ENCODE measurements at places on chromosomes 13 and 19.

DNA sequence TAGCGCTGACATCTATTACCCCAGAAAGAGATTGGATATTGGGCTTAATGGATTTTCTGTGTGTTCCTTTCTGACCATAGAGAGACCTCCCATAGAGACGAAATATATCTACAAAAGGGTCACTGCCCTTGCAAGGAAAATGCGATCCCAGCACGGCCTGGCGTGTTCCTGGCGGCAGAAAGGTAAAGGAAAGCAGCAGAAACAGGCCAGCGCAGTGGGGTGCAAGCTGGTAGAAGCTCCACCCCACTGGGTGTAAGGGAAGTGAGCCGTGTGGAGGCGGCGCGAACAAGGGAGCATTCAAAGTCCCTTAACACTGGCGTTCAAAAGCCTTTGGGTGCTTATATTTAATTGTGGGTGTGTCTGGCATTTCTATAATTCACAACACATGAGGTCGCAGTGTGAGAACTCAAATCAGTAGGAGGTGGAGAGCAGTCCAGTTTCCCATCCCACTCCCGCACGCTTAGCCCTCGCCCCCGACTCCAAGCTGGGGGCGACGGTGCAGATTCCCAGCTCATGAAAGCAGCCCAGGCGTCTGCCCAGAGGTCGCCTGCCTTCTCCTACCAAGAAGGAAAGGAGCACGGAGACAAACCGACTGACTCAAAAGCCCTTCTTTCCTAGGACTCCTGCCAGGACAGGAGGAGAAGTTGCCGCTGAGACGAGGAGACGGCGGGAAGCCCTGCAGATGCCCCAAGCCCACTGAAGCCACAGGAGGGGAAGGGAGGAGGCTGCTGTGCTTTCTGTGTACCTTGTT is 478.4 kb downstream of the FOXO1 start:
- no peak for DNase-seq

GRCh38 chr19:7850945-7851622 is 21.1 kb downstream of the EVI5L start:
- no peak for DNase-seq

GRCh38 chr13:37109051-37109678 is 3.7 kb upstream of the CSNK1A1L start:
- no peak for DNase-seq

DNA sequence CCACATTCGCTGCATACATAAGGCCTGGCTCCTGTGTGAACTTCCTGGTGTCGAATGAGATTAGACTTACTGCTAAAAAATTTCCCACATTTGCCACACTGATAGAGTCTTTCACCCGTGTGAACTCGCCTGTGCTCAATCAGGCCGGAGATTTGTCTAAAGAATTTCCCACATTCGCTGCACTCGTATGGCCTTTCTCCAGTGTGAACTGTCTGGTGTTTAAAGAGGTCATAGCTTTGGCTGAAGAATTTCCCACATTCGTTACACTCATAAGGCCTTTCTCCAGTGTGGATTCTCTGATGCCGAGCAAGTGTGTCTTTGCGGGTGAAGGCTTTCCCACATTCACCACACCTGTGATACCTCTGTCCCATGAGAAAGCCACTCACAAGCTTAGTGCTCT is 6.5 kb downstream of the ZNF671 start:
- no peak for DNase-seq

GRCh38 chr19:11735375-11735774 is 3.4 kb downstream of the ZNF823 start:
- DNase-seq, result no peak

DNA sequence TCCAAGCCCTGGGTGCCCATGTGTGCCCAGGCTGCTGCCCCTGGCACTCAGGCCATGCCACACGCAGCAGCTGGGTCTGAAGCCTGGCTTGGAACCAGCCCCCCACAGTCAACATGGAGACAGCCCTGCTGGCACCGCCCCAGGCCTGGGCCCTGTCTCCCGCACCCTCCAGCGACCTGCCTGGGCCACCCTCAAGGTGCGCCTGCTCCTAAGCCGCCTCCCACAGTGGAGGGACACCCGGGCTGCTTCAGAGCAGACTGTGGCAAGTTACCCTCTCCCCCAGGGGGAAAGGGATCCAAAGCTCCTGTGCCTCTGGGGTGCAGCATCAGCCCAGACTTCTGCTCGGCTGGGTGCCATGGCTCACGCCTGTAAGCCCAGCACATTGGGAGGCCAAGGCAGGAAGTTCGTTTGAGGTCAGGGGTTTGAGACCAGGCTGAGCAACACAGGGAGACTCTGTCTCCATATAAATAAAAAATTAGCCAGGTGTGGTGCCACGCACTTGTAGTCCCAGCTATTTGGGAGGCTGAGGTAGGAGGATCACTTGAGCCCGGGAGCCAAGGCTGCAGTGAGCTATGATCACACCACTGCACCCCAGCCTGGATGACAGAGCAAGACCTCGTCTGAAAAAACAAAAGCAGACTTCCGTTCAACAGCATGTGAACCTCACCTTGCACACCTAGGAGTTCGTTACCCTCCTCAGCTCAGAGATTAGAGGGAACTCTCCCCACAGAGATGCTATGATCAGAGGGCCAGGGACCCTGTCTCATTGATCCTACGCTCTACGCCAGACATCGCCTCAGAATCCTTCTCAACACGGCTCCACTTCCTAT is 15.6 kb downstream of the ELL start:
- no peak for DNase-seq

GRCh38 chr19:38649305-38650171 is 2.1 kb downstream of the ACTN4 start:
- no peak for DNase-seq

DNA sequence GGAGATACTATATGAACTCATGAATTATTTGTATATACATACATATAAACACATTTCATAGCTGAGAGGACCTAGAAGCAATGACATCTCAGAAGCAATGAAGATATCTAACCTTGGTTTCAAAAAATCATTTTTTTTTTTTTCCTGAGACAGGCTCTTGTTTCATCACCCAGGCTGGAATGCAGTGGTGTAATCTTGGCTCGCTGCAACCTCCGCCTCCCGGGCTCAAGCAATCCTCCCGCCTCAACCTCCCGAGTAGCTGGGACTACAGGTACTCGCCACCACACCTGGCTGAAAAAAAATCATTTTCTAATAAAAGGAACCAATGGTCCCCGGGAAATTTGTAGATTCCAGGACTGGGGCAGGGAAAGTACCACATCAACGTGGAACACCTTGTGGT is 4.0 kb downstream of the ZNF565 start:
- no peak for DNase-seq

DNA sequence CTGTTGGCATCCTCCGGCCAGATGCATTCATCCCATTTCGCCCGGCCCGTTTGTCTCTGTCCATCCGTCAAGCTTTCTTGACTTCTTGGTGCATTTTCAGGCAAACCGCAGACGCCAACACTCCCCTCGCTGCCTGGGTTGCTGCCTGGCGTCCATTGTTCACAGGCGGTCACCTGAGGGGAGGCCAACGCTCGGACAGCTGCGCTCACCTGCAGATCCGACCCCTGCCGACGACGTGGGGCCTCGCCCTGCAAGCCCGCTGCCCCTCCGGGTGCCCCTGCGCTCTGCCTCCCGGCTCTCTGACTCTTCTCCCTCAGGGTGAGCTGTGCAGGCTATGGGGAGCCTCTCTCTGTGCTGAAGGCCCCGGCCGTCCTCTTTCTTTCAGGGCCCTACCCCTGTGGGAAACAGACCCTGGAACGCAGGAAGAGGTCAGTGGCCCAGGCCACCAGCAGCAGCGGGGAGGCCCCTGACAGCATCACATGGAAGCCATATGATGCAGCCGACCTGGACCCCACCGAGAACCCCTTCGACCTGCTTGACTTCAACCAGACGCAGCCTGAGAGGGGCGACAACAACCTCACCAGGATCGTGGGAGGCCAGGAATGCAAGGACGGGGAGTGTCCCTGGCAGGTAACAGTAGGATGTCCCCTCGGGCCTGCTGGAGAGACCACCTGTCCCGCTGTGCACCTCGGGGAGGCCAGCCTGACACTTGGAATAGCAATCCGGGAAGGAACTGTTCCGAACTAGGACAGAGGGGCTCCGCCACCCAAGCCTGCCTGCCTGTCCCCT is 14.8 kb upstream of the PROZ start:
- DNase-seq, result no peak

GRCh38 chr13:101449790-101450748 is 2.4 kb upstream of the ITGBL1 start:
- DNase-seq, result no peak

GRCh38 chr13:60028021-60028420 is 135.7 kb downstream of the DIAPH3 start:
- no peak for DNase-seq

- no peak for DNase-seq
Measured at GRCh38 chr13:86757236-86757978, 913.8 kb upstream of the SLITRK5 start.

DNA sequence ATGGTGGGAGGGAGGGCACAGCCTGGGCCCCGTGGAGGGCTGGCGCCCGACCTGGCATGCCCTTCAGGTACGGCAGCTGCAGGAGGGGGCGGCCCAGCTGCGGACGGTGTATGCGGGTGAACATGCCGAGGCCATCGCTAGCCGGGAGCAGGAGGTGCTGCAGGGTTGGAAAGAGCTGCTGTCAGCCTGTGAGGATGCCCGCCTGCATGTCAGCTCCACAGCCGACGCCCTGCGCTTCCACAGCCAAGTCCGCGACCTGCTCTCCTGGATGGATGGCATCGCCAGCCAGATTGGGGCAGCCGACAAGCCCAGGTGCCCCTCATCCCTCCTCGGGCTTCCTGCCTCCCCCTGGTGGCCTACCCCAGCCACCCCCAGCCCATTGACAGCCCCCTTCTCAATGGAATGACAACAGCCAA is 16.6 kb upstream of the SHKBP1 start:
- DNase-seq, result no peak

- DNase-seq, result no peak
Measured at GRCh38 chr13:27955014-27955591, 14.0 kb downstream of the CDX2 start.

DNA sequence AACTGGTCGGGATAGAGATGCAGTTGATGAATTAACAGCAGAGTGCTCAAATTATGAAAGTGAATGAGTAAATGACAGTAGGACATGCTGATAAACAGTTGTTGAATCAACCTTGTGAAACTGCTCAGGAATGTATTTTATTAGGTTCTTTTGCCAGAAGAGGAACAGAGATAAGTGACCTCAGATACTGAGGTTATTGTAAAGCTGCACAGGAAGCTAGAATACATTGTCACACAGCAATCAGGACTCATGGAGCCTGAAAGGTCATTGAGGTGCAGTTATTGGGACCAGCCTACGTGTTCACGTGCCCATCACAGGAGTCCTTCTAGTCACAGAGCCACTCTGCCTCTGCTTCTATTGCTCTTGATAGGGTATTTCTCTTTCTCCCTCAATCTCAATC is 47.5 kb upstream of the MED4 start:
- no peak for DNase-seq

- no peak for DNase-seq
Measured at GRCh38 chr19:12786141-12786870, 5.0 kb upstream of the JUNB start.

GRCh38 chr13:25267715-25268114 is 19.6 kb downstream of the MTMR6 start:
- no peak for DNase-seq

DNA sequence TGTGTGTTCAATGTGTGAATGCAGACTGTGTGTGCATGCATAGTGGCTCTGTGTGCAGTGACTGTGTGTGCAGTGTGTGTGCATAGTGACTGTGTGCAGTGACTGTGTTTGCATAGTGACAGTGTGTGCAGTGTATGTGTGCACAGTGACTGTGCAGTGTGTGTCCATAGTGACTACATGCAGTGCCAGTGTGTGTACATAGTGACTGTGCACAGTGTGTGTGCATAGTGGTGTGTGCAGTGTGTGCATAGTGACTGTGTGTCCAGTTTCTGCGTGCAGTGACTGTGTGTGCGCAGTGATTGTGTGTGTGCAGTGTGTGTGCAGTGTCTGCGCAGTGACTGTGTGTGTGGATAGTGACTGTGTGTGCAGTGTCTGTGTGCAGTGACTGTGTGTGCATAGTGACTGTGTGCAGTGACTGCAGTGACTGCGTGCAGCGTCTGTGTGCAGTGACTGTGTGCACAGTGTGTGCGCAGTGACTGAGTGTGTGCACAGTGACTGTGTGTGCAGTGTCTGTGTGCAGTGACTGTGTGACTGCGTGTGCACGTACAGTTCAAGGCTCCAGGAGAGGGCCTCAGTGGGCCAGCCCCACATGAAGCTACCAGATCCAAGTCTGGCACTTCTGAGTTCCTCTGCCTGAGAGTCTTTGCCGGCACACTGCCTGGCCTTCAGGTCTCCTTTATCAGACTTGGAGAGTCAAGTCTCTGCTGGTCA is 90.3 kb downstream of the IER2 start:
- no peak for DNase-seq

GRCh38 chr13:48429886-48430285 is 17.0 kb upstream of the LPAR6 start:
- DNase-seq, result no peak

GRCh38 chr19:31770223-31770622 is 421.0 kb upstream of the TSHZ3 start:
- no peak for DNase-seq
